Adrenal gland (tissue), 19 donors: ENCODE measurements at places on chromosomes 6 and 20. TPM values are rescaled to one million over a fixed set of nuclear protein-coding genes. Genes with fewer than 3 reads are reported as not detected.

The ADTRP gene
- not detected for total RNA-seq

The HLA-F gene
- 145 TPM for total RNA-seq

The SYCP2L gene
- 1.6 TPM for total RNA-seq

The CCN6 gene
- total RNA-seq, result not detected

The PTCRA gene
- total RNA-seq, result 0.34 TPM

The THEMIS gene
- total RNA-seq, result 0.18 TPM
